Activated B cell treated with CpG ODN at 0.5 μM for 24 hours (primary cell): ENCODE measurements at places on chromosomes 3 and 15. TPM values are rescaled to one million over a fixed set of nuclear protein-coding genes. Genes with fewer than 3 reads are reported as not detected.
A peak's percentile ranks its signal among the peaks of the same experiment; 100 is the strongest.

Gene CHST13
- not detected in 2 replicates for total RNA-seq

Gene FBXW12
- total RNA-seq = not detected in 2 replicates

Gene DBR1
- 19.6 and 19.9 TPM in 2 replicates for total RNA-seq

Gene GNAT1
- total RNA-seq = not detected in 2 replicates

Gene TMEM45A
- 0.10 and 0.13 TPM in 2 replicates for total RNA-seq

Gene IL17RD
- total RNA-seq = not detected in 2 replicates

Gene BOC
- 0.33 and 0.91 TPM in 2 replicates for total RNA-seq

Gene NANOGP8
- total RNA-seq = 0.47 TPM in 1 of 2 replicates, not detected in the other

Gene C2CD4A
- total RNA-seq = not detected in 2 replicates

Gene GOLGA8M
- total RNA-seq = 0.78 TPM in 1 of 2 replicates, not detected in the other

Gene ZNF662
- total RNA-seq = 0.42 and 0.64 TPM in 2 replicates

Gene PLA2G4E
- not detected in 2 replicates for total RNA-seq

DNA sequence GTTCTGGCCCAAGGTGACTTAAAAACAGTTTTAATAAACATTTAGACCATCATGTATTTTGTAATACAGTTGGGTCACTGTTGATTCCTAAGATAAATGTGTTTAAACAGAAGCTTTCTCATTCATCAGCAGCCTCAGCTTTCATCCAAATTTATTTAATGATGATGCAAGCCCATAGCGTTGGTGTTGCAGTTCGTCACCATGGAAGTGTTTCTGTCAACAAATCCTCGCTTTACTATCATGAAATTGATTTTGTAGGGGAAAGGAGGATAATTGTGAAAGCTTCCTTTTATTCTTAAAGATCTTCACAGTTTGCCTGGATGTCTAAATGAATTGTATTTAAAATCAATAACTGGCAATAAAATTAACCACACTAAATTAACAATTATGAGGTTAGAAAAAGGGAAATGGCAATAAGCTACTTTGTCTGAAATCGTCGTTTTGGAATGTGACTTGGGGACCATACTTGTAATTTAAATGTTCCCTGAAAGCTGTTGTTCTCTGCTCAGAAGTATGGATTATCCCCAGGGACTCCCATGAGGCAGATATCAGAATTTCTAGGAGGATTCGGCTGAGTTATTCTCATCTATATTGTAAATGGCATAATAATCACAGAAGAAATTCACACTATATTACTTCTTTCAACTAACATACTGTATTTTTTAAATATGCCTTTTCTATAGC, 29.0 kb downstream of the CMSS1 start:
- DNase-seq = no peak

- no peak for DNase-seq
Measured at GRCh38 chr15:31792611-31793199, 237.6 kb upstream of the CHRNA7 start.

- DNase-seq = no peak
Measured at GRCh38 chr3:24829629-24830229, 335.1 kb upstream of the THRB start.

DNA sequence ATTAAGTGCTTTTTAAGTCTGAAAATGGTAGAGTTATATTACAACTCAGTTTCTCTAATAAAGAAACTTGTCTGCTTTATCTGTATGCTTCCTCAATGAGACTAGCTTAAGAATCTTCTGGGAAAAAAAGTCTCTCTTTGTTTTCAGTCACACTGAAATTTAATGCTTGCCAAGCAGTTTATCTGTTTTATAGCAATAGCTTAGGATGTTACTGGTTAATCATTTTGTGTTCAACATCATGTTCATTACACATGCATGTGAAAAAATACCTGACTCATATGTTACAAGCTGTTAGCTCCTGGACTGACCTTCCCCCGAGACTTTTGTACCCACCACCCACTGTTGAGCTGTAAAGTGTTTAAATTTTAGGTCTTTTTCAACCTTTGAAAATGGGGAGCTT, 706.2 kb upstream of the CBLB start:
- DNase-seq = no peak

GRCh38 chr3:42701371-42702065, 1.1 kb downstream of the HHATL start:
- DNase-seq = no peak

GRCh38 chr15:64792282-64792681, 16.9 kb upstream of the RBPMS2 start:
- no peak for DNase-seq

DNA sequence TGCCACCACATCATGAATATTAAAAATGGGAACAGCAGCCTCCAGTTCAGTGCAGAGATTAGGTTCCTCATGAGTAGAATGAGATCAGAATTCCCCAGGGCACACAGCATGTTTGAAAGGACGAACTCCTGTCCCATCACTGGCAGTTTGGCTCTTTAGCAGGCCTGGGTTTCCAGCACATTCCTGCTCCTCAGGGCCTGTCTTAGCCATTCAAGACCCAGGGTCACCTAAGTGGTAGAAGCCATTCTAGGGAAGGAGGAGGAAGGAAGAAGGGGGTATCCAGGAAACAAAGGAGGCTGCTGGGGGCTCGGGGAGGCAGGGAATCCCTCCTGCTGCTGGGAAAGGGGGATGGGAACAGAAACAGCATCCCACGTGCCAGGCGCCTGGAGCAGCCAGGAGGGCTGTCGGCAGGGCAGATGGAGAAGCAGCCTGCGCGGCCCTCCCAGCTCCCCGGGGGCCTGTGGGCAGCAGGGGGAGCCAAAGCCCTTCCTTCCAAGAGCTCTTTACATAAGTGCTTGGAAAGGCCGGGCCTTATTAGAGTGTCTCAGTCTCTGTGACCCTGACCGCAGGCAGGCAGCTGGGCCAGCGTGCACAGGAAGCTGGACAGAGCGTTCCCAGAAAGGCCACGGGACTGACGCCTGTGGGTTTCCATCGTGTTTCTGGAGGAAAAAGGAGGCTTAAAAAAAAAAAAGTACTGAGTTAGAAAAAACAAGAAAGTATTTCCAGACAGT, 24.7 kb downstream of the LOXL1 start:
- DNase-seq = peak; percentile 45

DNA sequence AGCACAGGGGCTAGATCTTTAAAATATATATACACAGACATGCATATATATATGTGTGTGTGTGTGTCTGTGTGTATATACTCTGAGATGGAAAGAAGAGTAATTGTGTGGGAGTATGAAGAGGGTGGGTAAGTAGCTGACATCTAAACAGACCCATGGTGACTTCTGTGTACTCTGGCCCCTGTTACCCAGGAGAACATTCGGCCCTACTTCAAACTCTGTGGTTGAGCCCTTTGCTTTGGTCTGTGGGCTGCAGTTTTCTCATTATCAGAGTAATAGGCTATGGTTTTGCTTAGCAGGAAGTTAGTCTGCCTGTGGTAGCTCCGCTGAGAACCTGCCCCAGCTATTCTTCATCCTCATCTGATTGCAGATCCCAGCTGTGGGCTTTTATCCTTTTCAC, 141.4 kb downstream of the RBPMS2 start:
- no peak for DNase-seq

- no peak for DNase-seq
Measured at GRCh38 chr15:93656041-93656440, 567.0 kb upstream of the RGMA start.

DNA sequence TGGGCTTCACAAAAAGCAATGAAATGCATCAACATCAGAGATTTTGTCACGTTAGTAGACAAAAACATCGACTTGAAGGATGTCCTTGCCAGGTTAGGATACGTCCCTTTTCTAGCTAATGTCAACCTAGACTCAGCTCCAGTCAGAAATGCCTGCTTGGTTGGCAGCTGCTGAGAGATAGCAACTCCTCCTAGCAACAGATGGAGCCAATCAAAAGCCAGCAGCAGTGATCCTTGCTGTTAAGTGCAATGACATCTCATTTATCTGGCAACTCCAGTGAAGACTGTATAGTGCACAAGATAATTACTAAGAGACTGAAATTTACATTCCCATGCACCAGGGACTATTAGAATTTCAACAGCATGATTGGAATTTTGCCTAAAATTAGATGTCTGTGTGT, 424.1 kb downstream of the FGF12 start:
- no peak for DNase-seq

DNA sequence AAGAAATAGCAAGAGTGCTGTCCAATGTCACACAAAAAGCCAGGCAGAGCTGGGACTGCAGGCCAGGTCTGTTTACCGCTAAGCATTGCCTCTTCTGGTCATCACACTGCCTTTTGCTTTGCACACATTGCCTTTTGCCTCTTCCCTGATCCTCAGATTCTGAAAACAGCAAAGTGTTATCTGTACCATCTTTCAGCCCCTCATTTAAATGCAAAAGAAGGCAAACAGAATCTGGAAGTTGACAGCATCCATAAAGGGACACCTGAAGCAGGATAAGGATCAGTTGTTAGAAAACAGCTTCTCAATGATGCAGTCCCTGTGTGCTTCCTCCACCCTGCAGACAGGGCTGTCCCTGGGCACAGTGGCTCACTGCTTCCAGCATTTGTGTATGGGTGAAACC, 106.7 kb upstream of the RAD18 start:
- no peak for DNase-seq

DNA sequence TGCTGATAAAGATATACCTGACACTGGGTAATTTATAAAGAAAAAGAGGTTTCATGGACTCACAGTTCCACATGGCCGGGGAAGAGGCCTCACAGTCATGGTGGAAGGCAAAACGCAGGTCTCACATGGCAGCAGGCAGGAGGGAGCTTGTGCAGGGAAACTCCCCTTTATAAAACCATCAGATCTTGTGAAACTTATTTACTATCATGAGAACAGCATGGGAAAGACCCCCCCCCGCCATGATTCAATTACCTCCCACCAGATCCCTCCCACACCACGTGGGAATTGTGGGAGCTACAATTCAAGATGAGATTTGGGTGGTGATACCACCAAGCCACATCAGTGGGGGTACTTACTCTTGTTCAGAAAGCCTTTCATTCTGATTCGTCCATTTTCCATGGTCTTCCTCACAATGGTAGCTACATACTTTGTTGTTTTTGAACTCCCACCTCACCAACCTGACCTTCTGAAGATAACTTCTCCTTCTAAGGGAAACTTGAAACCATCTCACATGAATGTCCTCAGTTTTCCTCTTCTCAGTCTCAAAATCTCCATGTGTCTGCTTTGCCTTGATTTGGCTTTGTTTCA, 275.6 kb upstream of the PROK2 start:
- DNase-seq = no peak

DNA sequence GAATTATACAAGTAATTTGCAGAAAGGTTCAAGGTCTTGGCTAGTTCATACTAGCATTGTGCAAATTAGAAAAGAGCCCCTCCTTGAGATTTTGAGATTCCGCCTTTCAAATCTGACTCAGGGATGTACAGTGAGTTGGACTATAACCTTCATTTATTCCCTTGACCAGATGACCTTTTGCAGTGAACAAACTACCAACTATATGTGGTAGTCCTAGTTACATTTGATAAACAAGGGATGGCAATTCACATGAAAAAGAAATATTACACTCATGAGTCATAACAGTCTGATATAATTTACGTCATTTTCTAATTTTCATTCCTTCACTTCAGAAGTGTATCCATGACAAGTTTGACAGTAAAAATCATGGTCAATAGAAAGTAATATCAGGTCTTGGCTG, 860.4 kb downstream of the ROBO1 start:
- DNase-seq = no peak

DNA sequence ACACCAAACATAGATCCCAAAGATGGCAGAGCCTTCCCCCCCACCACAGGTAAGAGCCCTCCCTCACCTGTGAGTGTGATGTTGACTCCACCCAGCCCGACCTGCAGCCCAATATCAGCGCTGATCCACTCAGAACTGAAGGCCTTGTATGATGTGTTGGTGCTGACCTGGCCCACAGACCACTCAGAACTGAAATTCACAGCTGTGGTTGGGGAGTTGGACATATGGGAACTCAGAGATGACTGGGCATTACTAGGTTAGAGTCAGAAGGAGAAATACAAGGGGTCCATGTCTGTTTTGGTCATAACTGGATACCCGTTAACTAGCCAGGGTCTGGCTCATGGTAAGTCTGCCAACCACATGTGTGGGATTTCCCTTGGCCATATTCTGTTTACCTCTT, 6.9 kb downstream of the DUOXA2 start:
- DNase-seq = no peak

GRCh38 chr3:5788496-5788895, 601.0 kb downstream of the EDEM1 start:
- DNase-seq = no peak

DNA sequence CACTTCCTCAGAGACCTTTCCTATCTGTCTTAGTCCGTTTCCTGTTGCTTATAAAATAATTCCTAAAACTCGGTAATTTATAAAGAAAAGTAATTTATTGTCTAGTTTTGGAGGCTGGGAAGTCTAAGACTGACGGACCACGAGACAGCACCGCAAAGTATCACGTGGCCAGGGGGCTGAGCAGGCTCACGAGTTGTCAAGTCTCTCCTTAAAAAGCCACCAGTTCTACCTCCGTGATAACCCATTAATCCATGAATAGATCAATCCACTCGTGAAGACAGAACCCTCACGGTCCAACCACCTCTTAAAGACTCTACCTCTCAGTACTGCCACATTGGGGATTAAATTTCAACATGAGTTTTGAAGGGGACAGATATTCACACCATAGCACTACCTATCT, 821 bp downstream of the LINS1 start:
- no peak for DNase-seq

GRCh38 chr15:63912061-63912615, 78.4 kb upstream of the HERC1 start:
- no peak for DNase-seq

- no peak for DNase-seq
Measured at GRCh38 chr3:128319107-128319506, 147.6 kb downstream of the DNAJB8 start.

DNA sequence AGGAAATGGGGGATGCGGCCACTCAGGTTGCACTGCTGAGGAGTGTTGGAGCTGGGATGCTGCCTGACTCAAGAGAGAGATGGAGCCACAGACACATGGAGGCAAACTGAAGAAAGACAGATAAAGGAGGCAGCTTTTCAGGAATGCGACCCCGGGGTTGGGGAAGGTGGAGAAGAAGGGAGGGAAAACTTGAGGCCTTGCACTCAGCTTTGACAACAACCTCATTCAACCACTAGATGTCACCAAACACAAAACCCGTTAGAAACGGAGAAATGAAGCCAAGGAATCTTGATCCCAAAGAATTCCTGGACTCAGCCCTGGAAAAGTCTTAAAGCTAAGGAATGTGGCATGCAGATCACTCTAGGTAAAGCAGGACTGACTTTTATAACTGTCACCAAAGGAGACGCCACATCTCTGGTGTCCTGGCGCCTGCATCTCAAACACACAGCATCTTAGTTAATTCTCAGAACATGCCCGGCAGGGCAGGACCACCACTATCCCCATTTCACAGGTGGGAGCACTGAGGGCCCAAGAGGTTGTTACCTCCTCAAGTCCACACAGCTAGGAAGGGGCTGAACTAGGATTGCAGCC, 59.6 kb upstream of the LMCD1 start:
- DNase-seq = no peak

GRCh38 chr3:85800676-85801075, 841.9 kb downstream of the CADM2 start:
- DNase-seq = no peak
